ENCODE measurements at places on chromosomes 13 and 19.

DNA sequence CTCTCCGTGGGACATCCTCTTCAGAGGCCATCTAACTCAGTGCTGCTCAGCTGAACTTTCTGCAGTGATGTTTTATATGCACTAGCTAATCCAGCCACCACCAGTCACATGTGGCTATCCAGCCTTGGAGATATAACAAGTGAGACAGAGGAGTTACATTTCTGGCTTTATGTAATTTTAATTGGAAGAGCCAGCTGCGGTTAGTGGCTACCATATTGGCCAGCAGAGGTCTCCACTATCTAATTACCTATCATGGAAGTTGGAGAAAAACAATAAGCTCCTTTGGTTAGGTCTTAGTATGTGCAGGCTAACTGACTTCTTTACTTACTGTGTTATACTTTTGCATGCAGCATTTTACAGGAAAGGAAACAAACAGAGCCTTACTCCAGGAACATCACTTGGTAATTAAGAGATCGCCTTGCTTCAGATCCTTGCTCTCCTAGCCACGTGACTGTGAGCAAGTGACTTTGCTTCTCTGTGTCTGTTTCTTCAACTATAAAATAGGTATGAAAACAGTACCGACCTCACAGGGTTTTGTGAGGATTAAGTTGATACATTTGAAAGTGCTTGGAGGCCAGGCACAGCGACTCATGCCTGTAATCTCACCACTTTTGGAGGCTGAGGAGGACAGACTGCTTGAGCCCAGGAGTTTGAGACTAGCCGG lies 1.6 kb upstream of the KLK10 start:
- DNase-seq, result peak; percentile 30

GRCh38 chr19:33691030-33691427 lies 69.3 kb downstream of the CHST8 start:
- no peak for DNase-seq

GRCh38 chr19:13557756-13558398 lies 51.6 kb upstream of the CACNA1A start:
- no peak for DNase-seq

DNA sequence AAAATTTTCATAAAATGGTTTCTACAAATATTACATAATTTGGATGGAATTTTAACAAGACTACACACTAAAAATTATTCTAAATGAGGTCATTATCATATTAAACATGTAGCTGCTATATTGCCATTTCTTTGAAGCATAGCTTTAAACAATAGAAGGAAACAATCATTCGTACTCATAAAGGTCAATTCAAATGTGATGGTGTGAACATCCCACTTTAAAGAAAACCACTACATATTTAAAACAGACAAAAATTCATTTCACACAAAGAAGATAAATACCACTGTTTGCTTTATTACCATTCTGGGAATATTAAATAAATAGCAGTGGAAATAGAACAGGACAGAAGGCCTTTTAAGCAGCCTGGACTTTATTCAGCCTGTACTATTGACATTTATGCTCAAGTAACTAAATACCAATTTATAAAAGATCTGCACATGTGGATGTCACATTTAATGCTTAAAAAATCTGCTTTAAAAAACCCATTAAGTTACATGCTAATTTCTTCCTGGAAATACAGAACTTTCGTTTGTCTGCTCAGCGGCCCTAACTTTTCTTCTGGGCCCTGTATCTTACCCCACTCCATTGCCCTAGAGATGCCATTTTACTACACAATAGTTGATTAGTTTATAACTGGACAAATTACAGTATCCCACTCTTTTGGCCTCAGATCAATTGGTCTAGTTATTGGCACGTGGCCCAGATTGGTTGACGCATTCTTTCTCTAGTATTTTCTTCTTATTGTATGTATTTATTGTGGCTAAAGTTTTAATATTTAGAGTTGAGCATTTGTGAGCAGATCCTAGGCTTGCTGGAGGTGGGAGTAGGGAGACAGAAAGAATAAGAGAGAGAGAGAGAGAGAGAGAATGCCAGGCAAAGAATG lies 215.1 kb upstream of the SPRY2 start:
- no peak for DNase-seq

DNA sequence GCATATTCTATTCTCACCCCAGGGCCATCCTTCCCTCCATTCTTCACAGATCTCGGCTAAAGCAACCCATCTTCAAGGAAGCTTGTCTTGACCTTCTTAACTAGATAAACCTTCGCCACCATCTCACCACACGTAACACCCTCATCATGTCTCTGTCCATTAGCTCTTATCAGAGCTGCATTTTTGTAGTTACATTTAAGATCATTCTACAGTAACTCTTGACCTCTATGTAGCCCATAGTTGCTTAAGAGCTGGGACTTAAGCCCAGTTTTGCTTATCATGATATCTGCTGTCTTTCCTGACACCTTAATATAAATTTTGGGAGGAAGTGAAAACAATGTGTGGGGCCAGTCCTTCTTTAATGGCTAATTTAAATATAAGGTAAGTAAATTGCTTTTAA lies 345.1 kb downstream of the MTUS2 start:
- no peak for DNase-seq

- DNase-seq, result no peak
These were observed 67.7 kb upstream of the ABCC4 start for GRCh38 chr13:95368998-95369397.

DNA sequence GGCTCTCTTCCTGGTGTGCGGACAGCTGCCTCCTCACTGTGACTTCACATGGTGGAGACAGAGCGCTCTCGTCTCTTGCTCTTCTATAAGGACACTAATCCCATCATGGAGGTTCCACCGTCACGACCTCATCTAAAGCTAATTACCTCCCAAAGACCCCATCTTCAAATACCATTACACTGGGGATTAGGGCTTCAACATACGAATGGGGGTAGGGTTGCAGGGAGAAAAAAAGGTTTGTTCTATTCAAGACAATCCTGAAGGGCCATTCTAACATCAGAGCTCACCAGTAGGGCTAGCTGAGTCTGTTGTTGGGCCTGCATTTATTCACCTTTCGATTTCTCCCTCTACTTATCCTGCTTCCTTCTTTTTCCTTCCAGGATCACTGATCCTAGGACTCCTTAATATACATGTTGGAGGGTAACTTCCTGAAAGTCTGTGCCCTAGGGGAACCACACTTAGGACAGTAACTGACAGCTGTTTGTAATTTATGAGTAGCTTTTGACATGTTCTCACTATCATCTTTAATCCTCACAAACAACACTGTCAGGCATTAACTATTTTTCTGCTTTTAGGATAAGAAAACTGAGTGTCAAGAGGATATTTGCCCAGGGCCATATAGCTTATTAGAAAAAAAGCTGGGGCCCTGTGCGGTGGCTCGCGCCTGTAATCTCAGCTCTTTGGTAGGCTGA lies 18.8 kb upstream of the GTF2F2 start:
- DNase-seq, result no peak

DNA sequence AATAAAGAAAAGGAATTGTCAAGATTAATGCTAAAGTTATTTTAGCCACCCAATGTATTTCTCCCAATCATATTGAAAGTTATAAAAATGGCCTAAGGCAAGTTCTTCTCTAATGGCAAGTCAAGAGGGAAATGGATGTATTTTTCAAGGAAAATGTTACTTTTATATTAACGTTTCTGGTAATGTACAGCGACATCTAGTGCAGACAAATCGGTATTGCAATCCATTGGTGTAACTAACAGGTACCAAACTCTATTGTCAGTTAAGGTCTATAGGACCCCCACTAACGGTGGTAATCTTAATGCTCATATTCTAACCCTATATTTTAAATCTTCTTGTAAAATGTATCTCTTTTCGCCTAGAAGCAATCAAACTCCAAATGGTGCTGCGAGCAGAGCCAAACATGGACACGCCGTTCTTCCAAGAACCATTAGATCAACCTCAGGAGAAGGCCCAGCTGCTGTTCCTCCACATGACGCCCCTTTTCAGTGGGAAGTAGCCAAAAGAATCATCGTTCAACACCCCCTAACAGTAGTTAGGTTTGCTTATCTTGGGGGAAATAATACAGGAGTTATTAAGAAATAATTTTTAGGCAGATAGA lies 98.5 kb upstream of the PABPC3 start:
- peak; percentile 45 for DNase-seq

DNA sequence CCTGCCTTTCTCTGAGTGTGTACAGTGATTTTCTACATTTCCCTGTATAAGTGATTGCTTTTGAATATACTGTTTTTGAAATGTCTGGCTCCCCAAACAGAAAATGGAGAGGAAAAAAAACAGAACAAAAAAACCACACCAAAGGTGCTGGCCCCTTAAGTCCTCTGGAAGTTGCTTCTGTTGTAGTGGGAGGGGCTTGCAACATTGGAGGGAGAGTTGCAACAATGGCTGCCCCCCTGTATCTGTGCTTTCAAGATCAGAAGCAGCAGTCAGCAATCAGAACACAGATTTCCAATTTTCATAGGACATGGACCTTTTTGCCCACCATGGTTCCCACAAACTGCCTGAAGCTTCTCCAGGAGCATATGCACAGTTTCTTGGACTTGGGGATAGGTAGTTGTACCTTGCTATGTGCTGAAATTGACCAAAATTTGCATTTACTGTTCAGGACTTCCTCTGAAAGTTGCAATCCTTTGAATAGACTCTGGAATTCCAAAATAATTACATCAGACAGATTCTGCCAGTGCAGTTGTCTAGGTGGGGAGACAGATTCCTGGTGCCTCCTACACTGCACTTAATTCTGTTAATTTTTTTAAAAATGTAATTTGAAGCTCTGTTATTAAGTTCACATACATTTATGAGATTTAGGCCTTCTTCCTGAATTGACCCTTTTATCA lies 13.8 kb downstream of the BIVM start:
- DNase-seq, result peak; percentile 11

GRCh38 chr13:49093376-49093775 lies 117.7 kb downstream of the FNDC3A start:
- DNase-seq, result no peak

- no peak for DNase-seq
These were observed 16.9 kb downstream of the SMARCA4 start for GRCh38 chr19:10977742-10978092.

- peak; percentile 6 for DNase-seq
These were observed 25.1 kb downstream of the CARS2 start for GRCh38 chr13:110680852-110681251.

GRCh38 chr19:47820410-47820809 lies 1.3 kb upstream of the CRX start:
- no peak for DNase-seq

DNA sequence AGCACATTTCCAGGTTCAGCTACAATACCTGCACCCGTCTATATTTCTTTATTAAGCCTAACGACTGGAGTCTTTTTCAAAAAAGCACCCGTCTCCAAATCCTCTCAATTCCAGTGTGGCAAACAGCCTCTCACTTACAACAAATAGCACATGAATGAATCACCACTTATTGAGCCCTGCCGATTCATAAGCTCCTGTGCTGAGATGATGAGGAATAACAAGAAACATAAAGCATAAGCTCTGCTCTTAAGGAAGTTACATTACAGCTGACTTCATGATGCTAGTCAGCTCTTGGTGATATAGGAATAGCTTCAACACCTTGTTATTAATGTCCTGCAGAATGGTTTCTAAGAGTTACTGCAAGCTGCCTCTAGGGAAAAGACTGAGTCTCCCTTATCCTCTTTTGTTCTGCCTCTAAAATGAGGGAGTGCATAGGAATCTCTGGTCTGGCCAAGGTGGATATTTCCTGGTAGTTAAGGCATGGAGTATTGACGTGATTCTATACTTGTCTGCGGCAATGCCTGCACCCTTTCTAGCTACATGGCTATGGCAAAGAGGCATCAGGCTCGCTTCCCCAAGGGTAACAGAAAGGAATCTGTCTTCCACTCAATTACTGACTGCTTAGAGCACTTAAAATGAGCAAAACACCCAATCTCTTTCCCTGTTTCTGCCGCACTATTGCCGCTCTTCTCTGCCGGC lies 195.7 kb downstream of the KLF12 start:
- peak; percentile 88 for DNase-seq

GRCh38 chr13:96091164-96092117 lies 1.5 kb downstream of the HS6ST3 start:
- DNase-seq, result no peak

DNA sequence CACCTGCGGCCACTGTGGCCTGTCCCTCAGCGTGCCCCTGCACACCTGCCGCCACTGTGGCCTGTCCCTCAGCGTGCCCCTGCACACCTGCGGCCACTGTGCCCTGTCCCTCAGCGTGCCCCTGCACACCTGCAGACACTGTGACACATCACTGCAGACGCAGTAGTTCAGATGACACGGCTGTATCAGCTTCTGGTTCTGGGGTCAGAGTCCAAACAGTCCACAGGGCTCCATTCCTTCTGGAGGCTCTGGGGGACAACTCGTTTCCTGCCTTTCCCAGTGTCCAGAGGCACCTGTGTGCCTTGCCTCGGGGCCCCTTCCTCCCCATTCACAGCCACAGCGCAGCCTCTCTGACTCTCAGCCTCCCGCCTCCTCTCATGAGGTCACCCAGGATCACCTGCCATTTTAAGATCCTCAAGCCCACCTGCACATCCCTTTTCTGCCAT lies 5.5 kb downstream of the SF3A2 start:
- no peak for DNase-seq

- no peak for DNase-seq
These were observed 78.8 kb upstream of the TDRD3 start for GRCh38 chr13:60318186-60318585.

GRCh38 chr13:99227909-99228688 lies 27.4 kb downstream of the UBAC2 start:
- no peak for DNase-seq

DNA sequence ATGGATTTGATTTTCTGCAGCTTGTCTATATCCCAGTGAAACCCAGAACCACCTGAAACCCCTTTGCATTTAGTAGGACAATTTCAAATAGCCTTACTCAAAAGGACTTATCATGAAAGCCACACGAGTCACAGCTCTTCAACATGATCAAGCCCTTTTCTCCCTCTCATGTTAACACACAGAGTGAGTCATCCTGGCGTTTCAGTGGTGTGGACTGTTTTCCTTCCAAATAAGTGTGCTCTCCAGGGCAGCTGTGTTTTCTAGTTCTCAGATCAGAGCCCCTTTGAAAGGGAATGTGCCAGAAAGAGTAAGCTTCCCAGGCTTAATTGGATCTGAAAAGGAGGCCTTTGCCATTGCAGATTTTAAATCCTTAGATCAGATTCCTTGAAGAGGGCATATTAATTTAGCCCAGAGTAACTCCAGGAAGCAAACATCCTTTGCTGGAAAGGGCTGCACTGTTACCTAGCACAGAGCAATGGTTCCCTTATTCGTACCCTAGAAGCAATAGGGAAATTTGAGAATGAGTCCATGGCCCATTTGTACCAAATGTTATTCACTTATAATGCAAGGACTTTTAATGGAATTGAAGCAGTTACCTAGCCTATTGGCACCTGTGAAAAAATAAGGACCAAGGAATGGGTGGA lies 51.3 kb downstream of the ERICH6B start:
- peak; percentile 45 for DNase-seq

- no peak for DNase-seq
These were observed 164.9 kb downstream of the UFM1 start for GRCh38 chr13:38514575-38514974.

DNA sequence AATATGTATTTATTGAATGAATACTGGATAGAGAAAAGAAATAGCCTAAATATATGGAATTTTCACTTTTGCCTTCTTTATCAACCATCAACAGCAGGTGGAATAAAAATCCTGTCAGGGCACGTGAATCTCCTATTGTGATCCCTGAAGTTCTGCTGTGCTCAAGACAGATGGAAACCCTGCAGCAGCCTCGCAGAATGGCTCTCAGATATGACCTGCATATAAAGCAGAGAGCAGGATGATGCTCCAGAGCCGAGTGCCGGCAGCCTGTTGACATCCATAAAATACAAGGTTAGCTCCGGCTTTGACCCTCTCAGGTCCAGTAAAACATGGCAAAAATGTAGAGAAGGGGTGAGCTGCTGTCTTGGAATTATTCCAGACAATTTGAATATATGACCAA lies 659.3 kb downstream of the DIAPH3 start:
- DNase-seq, result no peak

- no peak for DNase-seq
These were observed 7.5 kb downstream of the RPL21 start for GRCh38 chr13:27258637-27259386.
